ENCODE measurements at places on chromosomes 1 and 21. TPM values are rescaled to one million over a fixed set of nuclear protein-coding genes. Genes with fewer than 3 reads are reported as not detected.
A peak's percentile ranks its signal among the peaks of the same experiment; 100 is the strongest.

Gene NBPF10
- 2.6 TPM for total RNA-seq

Gene ADCY10
- not detected for total RNA-seq

Gene BCL2L15
- 0.68 TPM for total RNA-seq

Gene ACTN2
- total RNA-seq, result 1.8 TPM

Gene LCE4A
- total RNA-seq, result not detected

DNA sequence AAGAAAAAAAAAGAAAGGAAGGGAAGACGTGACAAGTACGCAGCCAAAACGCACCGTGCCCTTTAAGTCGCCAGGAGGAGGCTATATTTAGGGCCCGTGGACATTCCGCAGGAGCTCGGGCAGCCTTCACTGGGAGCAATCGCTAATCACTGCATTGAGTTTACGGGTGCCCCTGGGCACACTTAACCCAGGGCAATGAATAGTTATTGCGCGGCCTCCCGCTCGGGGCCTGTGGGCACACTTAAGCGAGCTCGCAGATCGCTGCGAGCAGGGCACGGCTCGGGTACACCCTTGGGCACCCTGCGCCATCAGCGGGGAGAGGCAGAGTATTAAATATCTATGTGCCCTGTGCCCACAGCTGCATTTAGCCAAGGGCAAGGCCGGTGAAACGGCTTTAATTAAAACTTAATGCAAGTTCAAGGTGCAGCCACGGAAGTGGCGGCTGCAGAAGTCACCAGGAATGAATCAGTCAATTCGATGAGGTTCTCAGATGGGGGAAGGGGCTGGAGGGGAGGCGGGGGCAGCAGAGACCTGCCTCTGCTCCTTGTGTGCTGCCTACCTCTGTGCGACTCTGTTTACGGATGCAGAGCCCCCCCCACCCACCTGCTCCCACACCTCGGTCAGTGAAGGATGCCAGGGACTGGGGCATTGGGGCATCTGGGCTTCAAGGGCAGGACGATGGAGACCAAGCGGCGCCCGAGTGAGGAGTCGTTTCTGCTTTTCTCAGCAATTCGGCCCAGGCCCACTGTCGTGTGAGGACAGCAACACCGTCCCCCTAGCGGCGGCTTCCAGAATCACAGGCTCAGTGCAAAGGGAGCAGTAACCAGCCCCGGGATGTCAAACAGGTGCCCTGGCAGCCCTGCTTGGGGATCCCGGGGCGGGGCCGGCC is 51.8 kb upstream of the TARDBP start:
- DNase-seq, result peak; percentile 69
- H3K27ac ChIP-seq, result no peak overlapping the region
- H3K4me1 ChIP-seq, result peaks cover 2% of the 10 kb centered on the region
- no peak overlapping the region for H3K4me3 ChIP-seq

DNA sequence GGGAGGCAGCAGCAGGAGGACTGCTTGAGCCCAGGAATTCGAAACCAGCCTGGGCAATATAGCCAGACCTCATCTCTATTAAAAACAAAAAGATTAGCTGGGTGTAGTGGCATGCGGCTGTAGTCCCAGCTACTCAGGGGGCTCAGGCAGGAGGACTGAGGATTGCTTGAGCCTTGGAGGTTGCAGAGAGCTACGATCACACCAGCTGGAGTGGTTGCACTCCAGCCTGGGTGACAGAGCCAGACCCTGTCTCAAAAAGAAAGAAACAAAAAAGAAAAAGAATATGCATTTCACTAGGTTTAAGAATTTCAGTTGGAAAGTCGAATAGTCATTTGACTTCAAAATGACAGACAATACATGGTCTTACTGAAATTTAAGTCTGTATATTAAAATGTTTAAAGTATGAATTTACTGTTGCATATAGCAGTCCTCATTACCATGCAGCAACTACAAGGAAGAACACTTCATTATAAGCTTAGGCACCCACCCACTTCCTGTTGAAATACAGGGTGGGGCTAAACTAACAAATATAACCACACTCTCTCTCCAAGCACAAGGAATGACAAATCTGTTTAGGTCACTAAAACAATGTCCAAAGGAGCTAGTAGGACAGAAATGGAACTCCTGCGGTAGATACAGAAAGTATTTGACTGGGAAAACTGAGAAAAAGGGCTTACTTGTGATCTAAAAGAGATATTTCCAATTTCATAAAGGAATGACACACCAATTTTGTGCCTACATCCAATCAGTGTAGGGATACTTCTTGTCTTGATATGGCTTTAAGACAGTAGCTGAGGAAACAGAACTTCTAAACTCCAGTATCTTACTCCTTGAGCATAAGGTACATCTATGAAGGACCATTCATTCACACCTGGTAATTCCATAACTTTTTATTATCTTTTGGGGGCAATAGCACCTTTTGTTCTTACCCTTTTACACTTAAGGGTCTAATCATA is 44.1 kb downstream of the GPR3 start:
- DNase-seq, result no peak
- H3K27me3 ChIP-seq, result no peaks in the 10 kb centered on the region
- H3K36me3 ChIP-seq, result no peaks in the 10 kb centered on the region

DNA sequence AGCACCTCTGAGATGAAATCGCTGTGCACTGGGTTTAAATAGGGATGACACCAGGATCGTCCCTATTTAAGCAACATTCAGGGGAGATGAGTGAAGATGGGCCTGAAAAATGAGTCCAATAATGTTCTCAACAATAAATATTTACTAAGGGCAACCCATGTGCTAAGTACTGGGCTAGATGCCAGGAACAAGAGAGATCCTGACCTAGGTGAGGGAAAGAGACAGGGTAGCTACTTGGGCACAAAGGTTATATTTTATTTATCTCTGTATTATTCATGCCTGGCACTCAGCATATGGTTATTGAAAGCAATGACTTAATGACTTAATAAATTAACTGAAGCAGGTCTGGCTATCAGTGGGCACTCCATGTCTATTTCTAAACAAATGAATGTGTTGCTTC is 27.4 kb upstream of the AVPR1B start:
- H3K27me3 ChIP-seq, result no peaks in the 10 kb centered on the region
- H3K4me3 ChIP-seq, result no peak overlapping the region
- no peak for DNase-seq
- no peak overlapping the region for H3K27ac ChIP-seq
- H3K36me3 ChIP-seq, result no peaks in the 10 kb centered on the region

DNA sequence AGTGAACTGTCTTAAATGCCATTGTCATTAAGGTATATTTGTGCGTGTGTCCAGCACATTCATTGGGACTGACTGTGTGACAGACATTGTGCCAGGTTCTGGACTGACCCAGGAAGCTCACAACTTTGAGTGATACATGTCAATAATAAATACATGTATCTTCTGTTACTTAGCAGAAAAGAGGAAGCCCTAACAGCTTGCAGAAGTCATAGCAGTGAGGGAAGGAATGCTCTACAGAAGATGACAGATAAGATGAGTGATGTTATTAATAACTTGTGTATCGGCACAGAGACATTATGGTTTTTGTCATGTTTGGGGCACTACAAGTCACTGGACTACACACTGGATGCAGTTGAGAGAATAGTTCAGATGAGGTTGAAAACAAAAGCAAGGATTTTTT is 1.2 kb upstream of the SRSF11 start:
- no peaks in the 10 kb centered on the region for H3K27me3 ChIP-seq
- H3K4me1 ChIP-seq, result peaks cover 4% of the 10 kb centered on the region
- H3K36me3 ChIP-seq, result no peaks in the 10 kb centered on the region
- H3K4me3 ChIP-seq, result no peak overlapping the region
- H3K27ac ChIP-seq, result no peak overlapping the region

GRCh38 chr1:84505493-84506001 is 639 bp upstream of the SPATA1 start:
- peaks cover 1% of the 10 kb centered on the region for H3K4me1 ChIP-seq
- peak overlapping the region; percentile 76 for H3K27ac ChIP-seq
- H3K36me3 ChIP-seq, result no peaks in the 10 kb centered on the region
- H3K27me3 ChIP-seq, result no peaks in the 10 kb centered on the region

DNA sequence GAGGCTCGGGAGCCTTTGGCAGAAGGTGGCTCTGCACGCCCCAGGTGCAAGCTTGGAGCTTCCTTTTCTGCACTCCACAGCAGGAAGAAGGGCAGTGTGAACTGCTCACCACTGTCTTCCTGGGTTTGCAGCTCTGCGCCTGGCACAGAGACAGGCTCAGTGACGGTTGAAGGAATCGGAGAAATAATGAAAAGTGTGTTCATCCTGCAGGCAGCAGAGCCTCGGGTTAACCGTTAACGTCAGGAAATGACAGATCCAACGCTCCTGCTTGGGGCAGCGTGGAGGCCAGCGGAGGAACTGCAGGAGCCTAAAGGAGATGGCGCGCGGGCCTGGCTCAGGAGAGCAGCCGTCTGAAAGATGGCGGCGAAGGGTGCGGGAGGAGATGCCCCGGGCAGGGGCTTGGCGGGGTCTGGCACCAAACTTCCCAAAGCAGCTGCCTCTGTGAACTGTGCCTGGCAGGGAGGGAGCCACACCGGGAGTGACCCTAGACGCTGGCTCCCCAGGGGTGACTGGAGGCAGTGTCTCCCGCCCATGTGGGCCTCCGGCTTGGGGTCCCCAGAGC is 10.9 kb upstream of the SAMD11 start:
- H3K27me3 ChIP-seq, result no peaks in the 10 kb centered on the region
- no peak for DNase-seq
- H3K36me3 ChIP-seq, result no peaks in the 10 kb centered on the region

GRCh38 chr1:39643705-39644104 is 4.3 kb upstream of the HEYL start:
- H3K36me3 ChIP-seq, result no peaks in the 10 kb centered on the region
- H3K27ac ChIP-seq, result no peak overlapping the region
- no peak overlapping the region for H3K4me3 ChIP-seq
- H3K4me1 ChIP-seq, result peaks cover 17% of the 10 kb centered on the region
- no peaks in the 10 kb centered on the region for H3K27me3 ChIP-seq

GRCh38 chr1:11134898-11135266 is 35.2 kb upstream of the EXOSC10 start:
- peaks cover 4% of the 10 kb centered on the region for H3K4me1 ChIP-seq
- H3K27ac ChIP-seq, result no peak overlapping the region
- no peak overlapping the region for H3K4me3 ChIP-seq
- no peak for DNase-seq

GRCh38 chr1:99171184-99171813 is 93.0 kb upstream of the PLPPR4 start:
- H3K36me3 ChIP-seq, result no peaks in the 10 kb centered on the region
- H3K27me3 ChIP-seq, result no peaks in the 10 kb centered on the region
- no peak for DNase-seq
- no peak overlapping the region for H3K4me3 ChIP-seq
- H3K27ac ChIP-seq, result no peak overlapping the region
- H3K4me1 ChIP-seq, result peaks cover 2% of the 10 kb centered on the region

DNA sequence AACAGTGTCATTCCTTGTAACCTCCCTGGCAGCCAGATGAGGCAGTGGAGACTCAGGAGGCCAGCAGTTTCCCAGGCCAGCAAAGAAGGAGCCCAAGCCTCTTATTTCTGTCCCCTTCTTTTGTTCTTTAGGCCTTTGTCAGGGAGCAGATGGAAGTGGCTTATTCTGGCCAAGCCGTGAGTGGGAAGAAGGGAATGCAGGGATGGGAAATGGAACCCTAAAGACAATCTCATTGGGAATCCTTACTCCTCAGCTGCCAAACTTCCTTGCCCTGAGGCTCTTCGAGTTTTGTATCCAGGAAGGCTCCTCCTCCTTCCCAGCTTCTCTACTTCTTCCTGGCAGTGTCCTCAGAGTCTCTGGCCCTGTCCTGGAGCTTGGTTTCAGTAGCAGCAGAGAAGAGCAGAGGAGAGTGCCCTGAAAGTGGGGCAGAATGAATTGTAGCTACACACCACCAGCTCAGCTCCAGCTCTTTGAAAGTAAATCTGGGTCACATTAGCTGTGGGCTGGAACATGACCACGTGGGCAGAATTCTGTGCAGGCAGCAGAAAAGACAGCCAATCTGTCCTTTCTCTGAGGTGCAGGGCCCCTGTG is 63.9 kb downstream of the NDUFS5 start:
- H3K27ac ChIP-seq, result no peak overlapping the region
- H3K27me3 ChIP-seq, result no peaks in the 10 kb centered on the region
- DNase-seq, result no peak
- H3K4me3 ChIP-seq, result no peak overlapping the region
- H3K4me1 ChIP-seq, result peaks cover 3% of the 10 kb centered on the region
- no peaks in the 10 kb centered on the region for H3K36me3 ChIP-seq

GRCh38 chr1:9844756-9845155 is 21.0 kb upstream of the CLSTN1 start:
- H3K27ac ChIP-seq, result no peak overlapping the region
- peaks cover 2% of the 10 kb centered on the region for H3K4me1 ChIP-seq
- H3K27me3 ChIP-seq, result no peaks in the 10 kb centered on the region
- no peaks in the 10 kb centered on the region for H3K36me3 ChIP-seq

GRCh38 chr21:27260728-27261127 is 293.8 kb upstream of the ADAMTS5 start:
- no peak overlapping the region for H3K27ac ChIP-seq
- no peak overlapping the region for H3K4me3 ChIP-seq
- H3K4me1 ChIP-seq, result no peaks in the 10 kb centered on the region
- H3K36me3 ChIP-seq, result no peaks in the 10 kb centered on the region
- H3K27me3 ChIP-seq, result no peaks in the 10 kb centered on the region

DNA sequence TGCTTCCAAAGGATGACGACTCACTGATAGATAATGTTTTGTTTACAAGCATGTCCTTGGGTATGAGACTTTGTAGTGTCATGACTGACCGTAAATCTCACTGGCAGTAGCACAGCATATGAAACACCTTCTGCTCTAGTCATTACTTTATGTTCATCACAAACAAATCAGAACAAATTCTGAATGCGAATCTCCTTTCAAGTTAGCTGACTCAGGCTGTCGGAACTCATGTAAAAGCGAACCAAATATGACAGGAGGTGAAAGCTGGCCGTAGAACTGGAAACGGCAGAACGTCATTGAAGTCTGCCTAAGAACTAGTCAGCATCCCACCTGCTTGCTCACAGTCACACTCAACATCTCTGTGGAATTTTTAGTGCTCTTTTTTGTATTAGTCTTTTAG is 143.9 kb downstream of the RGS7 start:
- no peaks in the 10 kb centered on the region for H3K27me3 ChIP-seq
- no peak overlapping the region for H3K27ac ChIP-seq
- no peak for DNase-seq
- H3K4me1 ChIP-seq, result no peaks in the 10 kb centered on the region
- no peak overlapping the region for H3K4me3 ChIP-seq
- H3K36me3 ChIP-seq, result no peaks in the 10 kb centered on the region

GRCh38 chr1:201395936-201396335 is 3.2 kb downstream of the LAD1 start:
- peaks cover 2% of the 10 kb centered on the region for H3K27me3 ChIP-seq
- no peak overlapping the region for H3K4me3 ChIP-seq
- H3K36me3 ChIP-seq, result no peaks in the 10 kb centered on the region
- H3K27ac ChIP-seq, result no peak overlapping the region

DNA sequence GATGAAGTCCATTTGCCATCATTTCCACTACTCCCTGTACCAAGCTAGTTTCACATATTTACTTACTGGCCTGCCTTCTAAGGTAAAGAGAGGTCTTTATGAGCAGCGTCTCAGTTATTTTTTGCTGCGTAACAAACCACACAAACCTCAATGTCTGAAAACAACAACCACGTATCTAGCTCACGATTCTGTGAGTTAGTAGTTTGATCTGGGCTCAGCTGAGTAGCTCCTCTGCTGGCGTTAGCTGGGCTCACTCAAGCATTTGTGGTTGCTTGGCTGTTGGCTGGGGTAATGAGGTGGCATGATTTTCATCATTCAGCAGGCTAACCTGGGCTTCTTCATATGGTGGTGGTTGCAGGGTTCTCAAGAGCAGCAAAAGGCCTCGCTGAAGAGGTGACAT is 225.4 kb downstream of the FOXD2 start:
- DNase-seq, result no peak
- no peak overlapping the region for H3K4me3 ChIP-seq
- H3K27me3 ChIP-seq, result no peaks in the 10 kb centered on the region
- no peaks in the 10 kb centered on the region for H3K36me3 ChIP-seq
- no peak overlapping the region for H3K27ac ChIP-seq
